ENCODE measurements at places on chromosomes 16 and 17. TPM values are rescaled to one million over a fixed set of nuclear protein-coding genes. Genes with fewer than 3 reads are reported as not detected.

Gene CDH8
- total RNA-seq, result 1.3 TPM

Gene VAT1L
- 0.29 TPM for total RNA-seq

Gene WNT9B
- total RNA-seq, result not detected

Gene HBA2
- not detected for total RNA-seq

Gene ENO3
- 2.4 TPM for total RNA-seq

Gene KLHL11
- total RNA-seq, result 16.5 TPM

Gene PLCD3
- total RNA-seq, result 35.1 TPM

Gene OR1G1
- not detected for total RNA-seq

Gene STH
- not detected for total RNA-seq

Gene METRN
- total RNA-seq, result 320 TPM

DNA sequence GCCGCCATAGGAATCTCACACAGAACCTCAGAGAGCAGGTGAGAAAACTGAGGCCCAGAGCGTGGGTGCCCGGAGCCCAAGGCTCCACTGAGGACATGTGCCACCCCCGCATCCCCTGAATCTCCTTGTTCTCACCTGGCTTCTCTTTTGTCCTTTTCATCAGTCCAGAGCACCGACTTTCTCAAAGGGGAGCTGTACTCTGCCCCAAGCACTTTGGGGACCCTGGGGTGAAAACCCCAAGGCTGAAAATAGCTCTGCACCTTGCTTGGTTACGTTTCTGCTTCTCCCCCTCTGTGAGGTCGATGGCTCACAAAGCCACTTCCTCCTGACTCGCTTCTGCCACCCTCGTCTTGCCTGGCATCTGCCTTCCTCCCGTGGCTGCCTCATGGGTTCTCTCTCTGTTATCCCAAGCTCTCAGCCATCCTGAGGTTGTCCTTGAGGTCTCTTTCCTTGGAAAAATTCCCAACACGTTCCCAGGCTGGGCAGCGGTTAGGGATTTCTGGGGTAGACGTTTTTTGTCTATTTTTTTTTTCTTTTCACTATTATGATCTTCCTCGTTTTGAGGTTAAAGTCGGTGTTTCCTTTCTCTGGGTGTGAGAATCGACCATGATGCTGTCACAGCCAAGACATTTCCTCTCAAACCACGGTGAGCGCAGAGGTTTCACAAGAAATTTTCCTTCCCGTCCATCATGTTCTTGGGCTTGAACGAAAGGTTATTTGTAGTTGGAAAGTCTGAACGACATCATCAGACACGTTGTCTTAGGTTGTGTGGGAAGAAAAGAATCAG lies 37.2 kb downstream of the IRF8 start:
- no peak for DNase-seq

- no peak for DNase-seq
These were observed 91.3 kb downstream of the MAF start for GRCh38 chr16:79509211-79509631.

- peak; percentile 76 for DNase-seq
These were observed 193.9 kb upstream of the SOX9 start for GRCh38 chr17:71926746-71927398.

DNA sequence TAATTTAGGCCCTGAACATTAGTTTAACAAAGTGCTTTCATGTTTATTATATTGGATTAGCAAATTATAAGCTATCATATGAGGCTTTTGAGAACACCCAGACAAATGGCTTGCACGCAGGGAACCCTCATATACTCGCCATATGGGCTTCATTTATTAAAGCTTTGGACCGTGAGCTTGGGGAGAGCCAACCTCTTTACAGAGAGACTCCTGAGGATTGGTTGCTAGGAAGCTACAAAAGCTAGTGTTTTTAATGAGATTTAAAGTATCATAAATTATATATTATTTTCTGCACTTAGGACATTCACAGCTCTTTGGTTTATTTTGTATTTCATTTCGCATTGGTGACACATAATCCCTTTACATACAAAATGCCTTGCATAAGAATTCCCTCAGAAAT lies 193.8 kb upstream of the TOX3 start:
- DNase-seq, result no peak

DNA sequence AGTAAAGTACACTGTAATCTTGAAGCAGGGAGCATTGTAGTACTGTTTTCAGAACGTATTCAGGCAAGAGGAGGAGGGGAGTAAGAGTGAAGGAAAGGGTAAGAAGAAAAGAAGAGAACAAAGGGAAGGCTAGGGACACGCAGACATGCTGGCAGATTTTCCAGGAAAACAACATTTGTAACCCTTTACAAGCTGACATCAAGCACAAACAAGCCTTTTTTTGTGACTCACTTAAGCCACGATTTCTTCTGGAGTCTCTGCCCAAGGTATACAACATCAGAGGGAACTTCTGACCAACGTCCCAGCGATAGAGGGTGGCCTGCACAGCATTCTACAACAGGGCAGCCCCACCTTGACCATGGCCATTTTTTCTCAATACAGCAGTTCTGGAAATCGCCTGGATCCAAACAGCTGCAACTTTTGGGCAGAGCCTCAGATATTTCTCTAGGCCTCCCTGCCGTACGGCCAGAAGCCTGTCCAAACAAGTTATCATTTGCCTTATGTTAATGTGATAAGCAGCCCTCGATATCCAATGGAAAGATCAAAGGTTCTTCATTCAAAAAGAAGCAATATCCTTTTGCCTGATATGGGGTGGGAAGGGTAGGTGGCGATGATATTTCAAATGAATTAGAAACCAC lies 247.3 kb downstream of the ZFHX3 start:
- no peak for DNase-seq

DNA sequence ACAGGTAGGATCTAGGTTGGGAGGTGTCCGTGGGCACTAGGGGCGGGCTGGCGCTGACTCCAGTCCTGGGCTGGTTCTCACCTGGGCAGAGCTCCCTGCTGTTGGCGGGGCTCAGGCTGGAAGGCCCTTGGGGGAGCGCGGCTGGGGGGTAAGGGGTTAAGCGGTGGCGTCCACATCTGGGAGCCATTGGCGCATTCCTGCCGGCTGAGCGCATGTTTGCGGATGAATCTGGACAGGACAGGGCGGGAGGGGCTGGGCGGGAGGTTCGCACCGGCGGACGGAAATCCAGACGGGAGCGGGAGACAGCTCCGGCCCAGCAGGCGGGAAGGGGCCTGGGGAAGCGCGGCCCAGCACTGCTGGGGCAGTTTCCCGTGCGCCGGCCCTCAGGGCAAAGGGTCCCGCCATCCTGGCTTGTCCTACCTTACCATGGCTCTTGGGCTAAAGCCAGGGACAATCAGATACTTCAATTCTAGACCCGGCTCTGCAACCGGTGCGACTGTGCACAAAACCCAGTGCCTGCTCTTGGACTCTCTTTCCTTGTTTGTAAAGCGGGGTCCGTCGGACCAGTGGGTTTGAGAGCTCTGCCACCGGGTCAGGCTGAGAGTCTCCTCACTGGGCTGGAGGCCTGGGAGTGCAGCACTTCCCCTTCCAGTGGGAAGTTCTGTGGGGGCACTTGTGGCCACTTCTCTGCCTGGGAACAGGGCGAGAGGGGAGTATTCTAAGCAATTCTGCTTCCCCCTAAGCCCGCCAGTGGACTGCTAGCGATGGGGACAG lies 7.8 kb downstream of the RARA start:
- peak; percentile 63 for DNase-seq

GRCh38 chr16:12321311-12321842 lies 344.8 kb downstream of the SNX29 start:
- no peak for DNase-seq

DNA sequence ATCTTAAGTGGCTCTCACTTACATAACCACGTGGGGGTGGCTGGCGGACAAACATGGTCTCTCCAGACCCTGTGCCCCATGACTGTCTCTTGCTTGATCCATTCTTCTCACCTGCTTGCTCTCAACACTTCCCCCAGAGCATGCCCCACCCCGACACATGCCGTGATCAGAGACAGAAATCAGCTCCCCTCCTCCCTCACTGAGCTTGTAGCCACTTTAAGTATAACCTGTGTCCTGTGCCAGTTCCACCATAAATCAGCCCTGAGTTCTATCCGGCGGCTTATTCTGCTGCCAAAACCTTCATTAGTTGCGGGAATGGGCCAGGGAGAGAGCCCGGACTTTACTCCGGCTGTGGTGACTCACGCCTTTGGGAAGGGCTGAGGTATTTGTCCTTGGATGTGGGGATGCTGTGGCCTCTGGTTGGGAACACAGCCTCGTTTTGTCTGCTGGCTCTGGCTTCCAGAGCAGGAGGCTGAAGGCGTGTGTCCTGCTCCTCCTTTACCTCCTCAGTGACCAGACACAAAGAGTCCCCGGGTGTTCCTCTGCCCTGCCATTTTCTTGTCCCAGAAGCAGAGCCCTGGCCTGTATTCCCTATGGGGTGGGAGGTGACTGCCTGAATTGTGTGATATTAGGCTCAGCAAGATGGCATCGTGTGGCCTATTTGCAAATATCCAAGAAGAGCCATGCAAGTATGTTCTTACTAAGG lies 21.1 kb downstream of the ANKRD40 start:
- DNase-seq, result peak; percentile 94

GRCh38 chr16:88309908-88310265 lies 72.9 kb upstream of the ZNF469 start:
- DNase-seq, result peak; percentile 13

GRCh38 chr17:80631142-80632045 lies 86.8 kb downstream of the RPTOR start:
- no peak for DNase-seq

- no peak for DNase-seq
These were observed 9.8 kb upstream of the METTL9 start for GRCh38 chr16:21589551-21589950.

GRCh38 chr16:19716183-19716582 lies 1.8 kb downstream of the KNOP1 start:
- peak; percentile 56 for DNase-seq

GRCh38 chr17:339193-340061 lies 13.2 kb downstream of the RPH3AL start:
- no peak for DNase-seq

DNA sequence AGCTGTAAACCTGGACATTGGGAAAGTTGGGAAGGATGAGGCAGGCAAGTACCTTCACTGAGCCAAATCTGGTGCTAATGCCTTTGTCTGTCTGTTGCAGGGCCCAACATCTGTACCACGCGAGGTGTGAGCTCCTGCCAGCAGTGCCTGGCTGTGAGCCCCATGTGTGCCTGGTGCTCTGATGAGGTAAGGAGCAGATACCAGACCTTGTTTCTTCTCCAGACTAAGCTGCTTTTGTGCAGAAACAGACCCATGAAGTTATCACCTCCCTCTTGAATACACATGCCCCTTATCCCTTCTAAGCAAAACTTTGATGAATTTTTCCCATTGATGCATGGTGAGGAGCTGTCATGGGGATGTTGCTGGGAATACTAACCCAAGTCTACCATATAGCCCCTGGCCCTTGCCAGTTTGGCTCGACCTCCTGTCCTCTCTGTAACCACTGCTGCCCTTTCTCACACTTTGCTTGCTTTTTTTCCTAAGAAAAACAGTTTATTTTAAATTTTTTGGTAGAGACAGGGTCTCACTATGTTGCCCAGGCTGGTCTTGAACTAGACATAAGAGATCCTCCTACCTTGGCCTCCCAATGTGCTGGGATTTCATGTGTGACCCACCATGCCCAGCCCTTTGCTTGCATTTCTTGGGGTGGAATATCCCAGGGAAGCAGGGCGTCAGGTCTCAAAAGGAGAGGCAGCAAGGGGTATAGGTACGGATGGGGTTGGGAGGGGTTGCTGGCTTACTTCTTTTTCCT lies 20.9 kb downstream of the ITGB3 start:
- DNase-seq, result no peak

DNA sequence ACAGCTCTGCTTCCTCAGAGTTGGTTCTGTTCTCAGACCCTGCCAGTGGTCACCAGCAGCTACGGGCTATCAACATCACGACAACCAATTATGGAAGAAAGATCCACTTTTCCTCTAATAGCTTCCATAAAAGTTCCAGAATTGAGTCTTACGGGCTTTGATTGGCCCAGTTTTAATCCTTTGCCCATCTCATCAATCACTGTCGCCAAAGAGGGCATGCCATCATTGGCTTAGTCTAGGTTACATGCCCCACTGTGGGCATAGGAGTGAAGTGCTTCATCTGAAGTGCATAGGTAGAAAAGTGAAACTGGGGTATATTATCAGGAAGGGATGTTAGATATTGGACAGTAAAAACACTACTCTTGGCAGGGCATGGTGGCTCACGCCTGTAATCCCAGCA lies 76.6 kb upstream of the DHX40 start:
- no peak for DNase-seq

DNA sequence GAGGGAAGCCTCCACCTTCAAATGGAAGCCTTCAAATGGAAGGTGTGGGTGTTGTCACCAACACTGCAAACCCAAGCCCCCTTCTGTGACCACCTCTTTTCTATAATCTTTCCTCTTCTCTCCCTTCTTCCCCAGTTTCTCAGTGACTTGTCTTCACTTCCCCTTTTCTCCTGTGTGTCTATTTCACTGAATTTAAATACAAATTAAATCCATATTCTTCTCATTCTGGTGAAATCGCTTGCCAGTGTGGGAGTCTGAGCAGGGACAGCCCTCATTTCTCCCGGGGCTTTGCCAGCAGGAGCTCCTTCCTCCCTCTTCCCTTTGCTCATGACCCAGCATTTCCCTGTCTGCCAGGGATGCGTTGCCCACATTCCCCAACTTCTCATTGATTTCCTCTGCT lies 6.4 kb upstream of the ITGAX start:
- no peak for DNase-seq

- no peak for DNase-seq
These were observed 833.6 kb upstream of the CDH8 start for GRCh38 chr16:62869837-62870236.

DNA sequence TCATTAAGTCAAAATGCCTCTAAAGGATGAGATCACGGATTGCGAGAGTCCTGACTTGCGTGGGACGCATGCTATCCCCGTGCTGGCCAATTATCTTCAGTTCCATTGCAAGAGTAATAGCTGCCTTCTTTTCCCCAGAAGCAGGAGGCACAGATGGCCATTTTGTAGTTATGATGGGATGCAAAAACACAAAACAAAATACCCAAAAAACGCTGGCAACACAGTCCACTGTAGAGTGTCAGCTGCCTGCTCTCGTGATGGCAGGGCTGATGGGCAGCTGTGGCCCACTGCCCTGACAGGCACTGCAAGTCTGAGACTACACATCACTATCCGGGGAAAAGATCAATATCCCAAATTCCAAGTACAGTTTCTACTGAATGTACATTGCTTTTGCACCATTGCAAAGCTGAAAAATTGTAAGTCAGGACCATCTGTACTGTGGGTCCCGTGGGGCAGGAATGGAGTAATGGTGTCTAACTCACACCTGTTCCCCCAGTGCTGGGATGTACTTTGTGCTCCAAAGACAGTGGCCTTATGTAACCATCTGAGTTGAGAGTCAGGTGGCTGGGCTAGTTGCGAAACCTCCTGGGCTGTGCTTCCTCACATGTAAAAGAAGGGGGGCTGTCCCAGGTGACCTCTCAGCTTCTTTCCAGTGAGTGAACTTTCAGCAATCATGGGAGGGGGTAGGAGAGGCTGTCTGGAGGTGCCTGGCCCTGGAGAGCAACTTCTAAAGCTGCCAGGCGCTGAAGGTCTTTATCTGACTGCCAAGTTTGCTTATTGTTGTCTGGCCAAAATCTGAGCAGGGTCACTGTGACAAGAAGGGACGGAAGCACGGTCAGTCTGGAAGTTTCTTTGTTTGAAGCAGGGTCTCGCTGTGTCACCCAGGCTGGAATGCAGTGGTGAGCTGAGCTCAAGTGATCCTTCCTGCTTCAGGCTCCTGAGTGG lies 4.7 kb downstream of the SLC47A1 start:
- no peak for DNase-seq

- DNase-seq, result peak; percentile 70
These were observed 3.8 kb upstream of the TMEM100 start for GRCh38 chr17:55726440-55726839.
